Osteocyte (in vitro differentiated cells): ENCODE measurements at places on chromosomes 5 and 9. TPM values are rescaled to one million over a fixed set of nuclear protein-coding genes. Genes with fewer than 3 reads are reported as not detected.

DNA sequence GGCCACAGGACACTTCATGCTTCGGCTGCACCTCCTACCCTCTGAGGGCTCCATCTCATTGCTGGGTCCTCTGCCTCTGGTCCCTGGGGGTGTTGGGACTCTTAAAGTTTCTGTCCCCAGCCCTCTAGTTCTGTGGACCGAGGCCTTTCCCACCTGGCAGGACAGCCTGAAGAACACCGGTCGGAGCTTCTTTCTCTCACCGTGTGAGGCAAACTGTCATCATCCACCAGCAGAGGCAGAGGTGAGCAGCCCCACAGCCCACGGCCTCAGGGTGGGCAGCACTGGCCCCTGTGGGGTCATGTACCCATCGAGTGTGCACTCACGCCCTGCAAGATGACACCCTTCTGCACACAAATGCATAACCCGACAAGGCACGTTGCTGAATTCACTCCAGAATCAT is 49.9 kb downstream of the IRX2 start:
- no peaks in the 10 kb centered on the region for H3K4me1 ChIP-seq
- no peak overlapping the region for H3K27ac ChIP-seq
- no peaks in the 10 kb centered on the region for H3K36me3 ChIP-seq
- peak; percentile 80 for DNase-seq
- no peak overlapping the region for H3K4me3 ChIP-seq

DNA sequence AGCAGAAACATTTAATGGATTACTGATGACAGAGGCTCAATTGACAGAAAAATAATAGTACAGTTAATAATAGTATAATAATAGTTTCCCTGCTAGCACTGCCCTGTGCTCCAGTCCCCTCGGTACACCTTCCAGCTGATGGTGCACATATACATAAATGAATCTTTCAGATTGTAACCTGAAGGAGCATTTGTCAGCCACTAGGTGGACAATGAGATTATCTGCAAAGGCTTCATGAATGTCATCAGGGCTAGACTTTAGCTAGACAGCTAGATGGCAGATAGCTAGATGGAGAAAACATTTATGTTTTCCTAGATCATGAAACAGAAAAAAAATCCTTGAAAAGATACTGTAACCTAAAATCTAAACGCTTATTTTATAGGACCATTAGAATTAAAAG is 304.4 kb upstream of the SMC2 start:
- H3K4me3 ChIP-seq = no peak overlapping the region
- H3K27ac ChIP-seq = no peak overlapping the region
- no peaks in the 10 kb centered on the region for H3K27me3 ChIP-seq
- H3K36me3 ChIP-seq = no peaks in the 10 kb centered on the region
- DNase-seq = no peak

- no peaks in the 10 kb centered on the region for H3K27me3 ChIP-seq
- no peak overlapping the region for H3K27ac ChIP-seq
- DNase-seq = no peak
- no peaks in the 10 kb centered on the region for H3K36me3 ChIP-seq
- H3K4me1 ChIP-seq = peaks cover 27% of the 10 kb centered on the region
Measured at GRCh38 chr5:56077796-56078233, 83.1 kb upstream of the IL6ST start.

DNA sequence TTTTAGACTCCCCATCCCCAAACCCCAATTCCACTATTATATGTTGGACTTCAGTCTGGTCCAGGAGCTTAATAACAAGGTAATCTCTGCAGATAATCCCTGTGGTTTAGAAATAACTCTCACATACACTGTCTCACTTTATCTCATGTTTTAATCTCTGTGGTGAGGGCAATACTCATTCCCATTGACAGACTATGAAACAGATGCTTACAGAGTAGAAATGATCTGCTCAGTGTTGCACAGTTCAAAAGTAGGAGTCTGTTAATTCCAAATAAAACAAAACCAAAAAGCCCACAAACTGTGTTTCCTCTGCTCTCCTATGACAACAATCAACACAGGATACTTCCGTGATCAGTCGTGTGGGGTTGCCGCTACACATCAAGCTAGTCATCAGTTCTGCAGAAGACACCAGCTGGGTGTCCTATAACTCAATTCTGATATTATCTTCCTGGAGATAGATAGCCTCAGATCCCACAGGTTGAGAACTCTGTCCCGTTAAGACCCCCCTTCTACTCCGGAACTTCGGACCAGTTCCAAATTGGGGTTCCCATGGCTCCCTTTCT is 26.3 kb upstream of the FANCC start:
- H3K27me3 ChIP-seq = peaks cover 3% of the 10 kb centered on the region
- no peak overlapping the region for H3K27ac ChIP-seq
- peaks cover 5% of the 10 kb centered on the region for H3K36me3 ChIP-seq
- H3K4me1 ChIP-seq = no peaks in the 10 kb centered on the region

DNA sequence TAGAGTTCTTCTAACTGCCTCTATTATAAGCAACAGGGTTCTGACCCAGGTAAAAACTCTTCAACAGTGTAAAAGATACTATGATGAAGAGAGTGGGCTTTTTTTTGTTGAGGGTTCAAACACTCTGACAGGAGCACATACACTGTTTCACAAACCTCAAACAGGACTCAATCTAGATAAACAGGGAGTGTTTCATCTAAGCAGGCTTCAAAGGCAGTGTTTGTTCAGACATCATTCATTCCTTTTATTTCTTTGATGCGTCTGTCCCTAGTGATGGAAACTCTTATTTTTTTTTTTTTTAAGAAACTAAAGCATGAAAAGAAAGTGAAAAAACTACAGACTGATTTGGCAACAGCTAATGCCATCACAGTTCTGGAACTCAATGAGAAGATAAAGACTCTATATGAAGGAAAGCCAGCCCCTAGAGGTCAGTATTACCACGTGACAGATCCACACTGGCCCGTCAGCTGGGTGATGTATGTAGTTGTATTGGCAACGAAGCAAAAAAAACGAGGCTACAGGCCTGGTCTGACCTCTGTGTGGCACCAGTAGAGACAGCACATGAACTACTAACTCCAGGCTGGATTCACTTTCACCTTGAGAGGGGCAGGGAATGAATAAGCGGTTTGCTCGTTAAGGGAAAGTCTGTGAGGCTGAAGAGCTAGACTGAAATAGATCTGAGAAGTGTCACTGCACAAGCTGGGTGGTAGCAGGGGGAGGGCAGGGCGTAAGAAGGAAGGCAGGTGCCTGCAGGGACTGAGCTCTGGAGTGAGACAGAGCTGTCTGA is 172.2 kb downstream of the CCDC192 start:
- no peak overlapping the region for H3K4me3 ChIP-seq
- H3K27me3 ChIP-seq = no peaks in the 10 kb centered on the region
- peaks cover 23% of the 10 kb centered on the region for H3K4me1 ChIP-seq
- DNase-seq = no peak

- H3K4me3 ChIP-seq = no peak overlapping the region
- H3K36me3 ChIP-seq = no peaks in the 10 kb centered on the region
- peaks cover 15% of the 10 kb centered on the region for H3K27me3 ChIP-seq
- peaks cover 7% of the 10 kb centered on the region for H3K4me1 ChIP-seq
- DNase-seq = no peak
- H3K27ac ChIP-seq = no peak overlapping the region
Measured at GRCh38 chr5:10536931-10537579, 26.8 kb upstream of the ANKRD33B start.

- H3K27me3 ChIP-seq = peaks cover 48% of the 10 kb centered on the region
- DNase-seq = no peak
- no peak overlapping the region for H3K27ac ChIP-seq
- peaks cover 2% of the 10 kb centered on the region for H3K4me1 ChIP-seq
Measured at GRCh38 chr5:136106351-136107031, 26.2 kb upstream of the SMAD5 start.

GRCh38 chr5:75023368-75024159 is 28.8 kb downstream of the GCNT4 start:
- no peak overlapping the region for H3K27ac ChIP-seq
- DNase-seq = no peak
- no peak overlapping the region for H3K4me3 ChIP-seq
- peaks cover 7% of the 10 kb centered on the region for H3K4me1 ChIP-seq

GRCh38 chr5:59333416-59333815 is 560.1 kb downstream of the PDE4D start:
- no peak overlapping the region for H3K27ac ChIP-seq
- peaks cover 5% of the 10 kb centered on the region for H3K4me1 ChIP-seq
- DNase-seq = no peak
- no peak overlapping the region for H3K4me3 ChIP-seq
- no peaks in the 10 kb centered on the region for H3K27me3 ChIP-seq

DNA sequence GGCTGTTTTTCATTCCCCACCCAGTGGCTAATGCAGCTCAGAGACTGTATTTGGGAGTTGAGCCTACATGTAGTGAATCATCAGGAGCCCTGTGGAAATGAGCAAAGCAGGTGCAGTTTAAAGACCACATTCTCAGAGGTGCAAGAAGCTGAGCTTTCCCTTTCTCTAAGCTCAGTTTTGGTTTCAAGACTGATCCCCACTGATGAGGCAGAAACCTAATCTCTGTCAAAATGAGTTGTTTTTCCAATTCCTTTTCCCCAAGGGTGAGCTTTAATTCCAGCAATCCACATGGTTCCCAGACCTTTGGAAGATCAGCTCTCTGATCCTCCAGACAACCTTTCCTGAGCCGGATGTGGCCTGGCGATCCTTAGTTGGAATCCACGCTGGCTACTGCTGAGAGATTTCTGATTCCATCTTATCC is 420.5 kb downstream of the EBF1 start:
- H3K4me1 ChIP-seq = peaks cover 10% of the 10 kb centered on the region
- H3K36me3 ChIP-seq = no peaks in the 10 kb centered on the region
- peaks cover 13% of the 10 kb centered on the region for H3K27me3 ChIP-seq
- DNase-seq = no peak
- no peak overlapping the region for H3K4me3 ChIP-seq
- no peak overlapping the region for H3K27ac ChIP-seq

DNA sequence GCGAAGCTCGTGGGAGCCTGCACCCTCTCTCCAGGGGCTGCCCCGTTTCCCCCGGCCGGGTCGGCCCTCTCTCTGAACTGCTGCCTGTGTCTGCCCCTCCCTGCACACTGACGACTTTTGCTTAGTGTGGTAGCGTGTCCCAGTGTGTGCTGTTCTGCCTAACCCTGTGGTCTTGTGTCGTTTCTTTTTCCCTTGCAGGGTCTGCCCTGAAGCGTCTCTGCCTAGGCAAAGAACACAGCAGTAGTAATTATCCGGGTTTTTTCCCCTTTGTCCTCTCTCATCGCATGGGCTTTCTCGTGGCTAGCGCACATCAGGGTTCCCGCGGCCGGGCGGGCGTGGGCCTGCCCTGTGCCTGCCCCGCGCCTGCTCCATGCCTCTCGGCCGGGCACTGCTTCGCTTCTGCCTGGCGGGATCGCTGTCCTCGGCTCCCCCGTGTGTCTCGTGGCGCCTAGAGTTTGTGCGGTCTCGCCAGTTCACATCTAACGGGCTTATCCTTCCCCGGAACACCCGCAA is 122.7 kb downstream of the WNK2 start:
- no peaks in the 10 kb centered on the region for H3K4me1 ChIP-seq
- H3K27ac ChIP-seq = no peak overlapping the region
- DNase-seq = peak; percentile 84
- no peaks in the 10 kb centered on the region for H3K36me3 ChIP-seq
- H3K4me3 ChIP-seq = no peak overlapping the region
- peaks cover 10% of the 10 kb centered on the region for H3K27me3 ChIP-seq

DNA sequence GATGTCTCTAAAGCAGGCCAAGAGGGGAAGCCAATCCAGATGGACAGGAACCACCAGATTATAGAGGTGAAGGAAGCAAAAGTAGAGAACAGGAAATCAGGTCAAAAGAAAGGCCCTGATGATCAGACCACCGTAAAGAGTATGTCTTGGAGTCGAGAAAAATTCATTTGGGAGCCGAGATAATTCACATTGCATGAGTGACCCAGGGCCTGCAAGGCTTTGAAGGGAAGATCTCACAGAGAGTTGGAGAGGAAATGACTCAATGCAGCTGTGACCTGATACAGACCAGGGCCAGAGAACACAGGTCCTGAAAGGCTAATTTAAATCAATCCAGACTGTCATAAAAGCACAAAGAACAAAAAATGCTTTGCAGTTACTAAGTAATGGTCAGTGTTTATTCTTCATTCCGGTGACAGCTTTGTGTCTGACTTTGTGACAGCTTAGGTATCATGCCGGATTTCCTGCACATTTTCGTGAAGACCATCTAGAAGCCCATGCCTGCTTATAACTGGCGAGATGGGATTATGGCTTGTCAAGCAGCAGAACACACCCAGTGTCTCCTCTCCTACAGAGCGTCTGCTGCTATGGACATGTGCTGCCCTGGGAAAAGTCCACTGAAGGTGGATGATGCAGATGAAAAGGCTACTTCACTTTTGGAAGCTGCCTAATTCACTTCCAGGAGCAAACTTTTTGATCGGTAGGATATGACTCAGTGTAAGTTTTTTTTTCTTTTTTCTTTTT is 5.8 kb upstream of the ACTBL2 start:
- H3K27ac ChIP-seq = peak overlapping the region; percentile 17
- H3K36me3 ChIP-seq = no peaks in the 10 kb centered on the region
- peaks cover 13% of the 10 kb centered on the region for H3K4me1 ChIP-seq
- no peak overlapping the region for H3K4me3 ChIP-seq
- H3K27me3 ChIP-seq = no peaks in the 10 kb centered on the region

- H3K4me1 ChIP-seq = peaks cover 7% of the 10 kb centered on the region
- peaks cover 23% of the 10 kb centered on the region for H3K27me3 ChIP-seq
- H3K36me3 ChIP-seq = no peaks in the 10 kb centered on the region
- H3K4me3 ChIP-seq = no peak overlapping the region
- DNase-seq = no peak
- no peak overlapping the region for H3K27ac ChIP-seq
Measured at GRCh38 chr5:14560091-14560595, 21.4 kb upstream of the OTULINL start.

- H3K4me1 ChIP-seq = peaks cover 8% of the 10 kb centered on the region
- no peak overlapping the region for H3K4me3 ChIP-seq
- no peak for DNase-seq
- H3K36me3 ChIP-seq = no peaks in the 10 kb centered on the region
Measured at GRCh38 chr5:174609116-174609515, 115.3 kb upstream of the MSX2 start.

DNA sequence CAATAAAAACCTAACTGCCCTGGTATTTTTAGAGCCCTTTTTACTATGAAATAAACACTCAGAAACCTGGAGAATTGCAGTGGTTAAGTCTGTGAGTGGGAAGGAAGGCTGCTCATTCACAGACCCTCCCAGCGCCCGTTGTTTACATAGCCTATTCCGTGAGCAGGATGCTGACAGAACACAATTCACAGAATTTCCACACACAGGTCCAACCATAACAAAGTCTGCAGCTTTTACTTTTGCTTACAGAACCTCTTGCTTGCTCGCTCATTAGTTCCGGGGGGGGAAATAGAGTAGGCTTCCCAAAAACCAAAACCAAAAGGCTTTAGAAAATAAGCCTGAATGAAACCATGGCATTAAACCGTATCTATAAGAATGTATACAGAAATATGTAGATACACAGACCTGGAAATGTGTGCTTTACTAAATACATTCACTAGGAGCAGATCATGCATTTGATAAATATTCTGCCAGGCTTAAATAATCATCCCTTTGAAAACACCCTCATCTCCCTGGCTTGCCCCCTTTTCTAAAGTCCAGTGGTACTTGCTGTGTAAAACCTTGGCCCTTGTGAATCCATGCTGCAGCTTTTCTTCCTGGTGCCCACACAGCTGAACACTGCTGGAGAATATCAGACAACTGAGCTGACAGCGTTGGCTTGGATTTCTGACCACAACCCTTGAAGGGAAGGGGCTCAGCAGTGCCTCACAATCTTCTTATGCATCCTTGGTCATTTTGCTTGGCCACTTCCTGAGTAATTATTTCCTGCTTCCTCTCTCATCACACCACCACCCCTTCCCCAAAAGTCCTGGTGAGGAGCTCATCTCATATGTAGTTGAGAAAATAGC is 128.0 kb downstream of the FANCC start:
- peaks cover 40% of the 10 kb centered on the region for H3K4me1 ChIP-seq
- no peaks in the 10 kb centered on the region for H3K27me3 ChIP-seq
- DNase-seq = no peak
- peaks cover 4% of the 10 kb centered on the region for H3K36me3 ChIP-seq

Gene CD72
- total RNA-seq = 0.57 and 0.91 TPM in 2 replicates

Gene SLCO6A1
- 0.65 and 0.78 TPM in 2 replicates for total RNA-seq

Gene MARCOL
- not detected in 2 replicates for total RNA-seq

Gene BARHL1
- total RNA-seq = not detected in 2 replicates

Gene GABRA1
- total RNA-seq = not detected in 2 replicates

Gene MEGF10
- total RNA-seq = 39.8 and 41.0 TPM in 2 replicates

Gene GNAQ
- 65.9 and 71.2 TPM in 2 replicates for total RNA-seq

Gene SPATA31A1
- total RNA-seq = not detected in 2 replicates
